Neuronal stem cell (in vitro differentiated cells): ENCODE measurements at places on chromosomes 11 and 22.

DNA sequence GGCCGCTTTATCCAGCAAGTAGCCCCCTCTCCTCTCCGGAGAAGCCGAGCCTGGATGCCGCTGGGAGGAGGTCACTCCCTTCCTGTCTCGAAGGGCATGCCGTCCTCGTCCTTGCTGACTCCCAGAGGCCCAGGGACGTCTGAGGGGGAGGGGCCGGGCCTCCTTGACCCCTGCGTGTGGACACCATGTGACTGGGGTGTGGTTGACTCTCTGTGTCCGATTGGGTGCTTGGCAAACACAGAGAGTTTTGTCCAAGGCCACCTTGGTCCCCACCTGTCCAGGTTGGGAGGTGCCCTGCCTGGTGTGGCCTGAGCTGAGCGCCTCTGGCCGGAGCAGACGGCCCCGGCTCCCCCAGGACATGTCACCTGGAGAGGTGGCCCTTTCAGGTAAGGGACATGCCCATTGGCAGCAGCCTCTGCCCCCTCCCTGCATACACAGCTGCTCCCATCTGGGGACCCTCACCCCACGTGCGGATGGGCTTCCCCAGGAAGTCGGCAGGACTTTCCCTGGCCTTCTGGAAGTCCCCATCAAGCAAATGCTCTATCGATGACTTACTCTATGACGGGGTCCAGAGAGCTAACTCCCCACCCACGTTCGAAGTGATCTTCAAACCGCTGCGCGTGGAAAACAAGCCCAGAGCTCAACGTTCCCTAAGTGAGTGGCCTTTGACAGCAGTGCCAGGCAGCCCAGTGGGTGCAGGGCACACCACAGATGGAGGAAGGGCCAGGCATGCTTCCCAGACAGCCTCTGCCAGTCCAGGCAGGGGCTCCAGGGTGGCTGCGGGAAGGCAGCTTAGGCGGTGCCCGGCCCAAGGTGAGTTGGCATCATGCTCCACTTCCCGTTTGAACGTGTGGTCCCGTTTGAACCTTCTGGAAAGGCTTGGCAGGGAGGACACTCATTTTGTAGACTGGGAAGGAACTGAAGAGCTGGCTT lies at the start of gene SMIM38:
TSS of gene SMIM38 (plus strand) at position 634 of the 933 bp plus-strand sequence. CDS start 1,912 bp downstream, outside the sequence.
- DNase-seq, result no peak

- no peak for DNase-seq
Observed at GRCh38 chr11:1453611-1454034, 33.0 kb downstream of the MOB2 start.

DNA sequence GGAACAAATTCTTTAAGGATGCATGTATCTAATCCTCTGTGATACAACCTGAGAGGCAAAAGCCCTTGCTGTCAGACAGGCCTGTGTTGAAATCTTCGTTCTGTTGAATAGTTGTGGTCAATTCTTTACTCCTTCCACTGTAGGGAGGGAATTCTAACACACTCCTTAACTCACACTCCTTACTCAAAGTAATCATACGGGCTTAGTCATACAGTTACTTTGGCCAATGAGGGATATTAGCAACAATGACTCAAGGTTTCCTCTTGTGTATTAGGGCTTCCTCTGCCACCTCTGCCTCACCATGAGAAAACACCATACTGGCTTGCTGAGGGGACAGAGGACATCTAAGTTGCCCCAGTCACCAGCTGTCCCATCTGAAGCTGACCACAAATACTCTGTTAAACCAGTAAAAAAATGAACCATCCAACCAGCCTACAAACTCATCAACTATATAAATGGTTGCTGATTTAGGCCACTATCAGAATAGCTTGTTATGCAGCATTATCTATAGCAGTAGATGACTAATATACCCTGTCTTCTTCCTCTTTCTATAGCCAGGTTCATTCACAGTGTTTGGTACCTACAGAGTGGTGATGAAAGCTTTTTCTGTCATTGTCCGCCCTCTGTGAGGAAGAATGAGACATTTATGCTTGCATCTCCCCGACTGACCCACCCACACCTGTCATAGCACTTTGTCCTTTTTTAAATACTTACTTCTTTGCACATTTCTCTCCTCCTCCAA lies 322.8 kb upstream of the SYN3 start:
- no peak for DNase-seq

DNA sequence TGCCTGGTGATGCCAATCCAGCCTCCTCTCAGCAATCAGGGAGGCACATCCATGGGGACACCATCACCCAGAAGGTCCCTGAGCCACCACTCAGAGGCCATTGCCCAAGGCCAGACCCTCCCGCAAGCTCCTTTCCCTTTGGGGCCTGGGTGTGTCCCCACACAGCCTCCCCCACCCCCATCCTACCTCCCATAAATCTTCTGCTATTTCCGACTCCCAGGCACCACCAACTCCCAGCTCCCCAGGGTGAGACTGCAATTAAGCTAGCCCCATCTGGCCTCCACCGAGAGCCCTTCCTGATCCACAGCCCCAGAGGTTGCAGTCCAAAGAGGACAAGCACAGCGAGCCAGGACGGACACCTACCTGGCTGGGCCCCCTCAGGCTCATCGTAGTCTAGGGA lies 6.3 kb downstream of the ARHGAP1 start:
- no peak for DNase-seq

GRCh38 chr11:113314389-113315301 lies at the start of gene TTC12:
TSS of gene TTC12 (plus strand) at chr11:113314583. CDS start at chr11:113316258, 1,675 bp downstream.
- DNase-seq, result peak; percentile 88

GRCh38 chr22:19523240-19524169 lies 705 bp downstream of the CLDN5 start:
- DNase-seq, result peak; percentile 48

DNA sequence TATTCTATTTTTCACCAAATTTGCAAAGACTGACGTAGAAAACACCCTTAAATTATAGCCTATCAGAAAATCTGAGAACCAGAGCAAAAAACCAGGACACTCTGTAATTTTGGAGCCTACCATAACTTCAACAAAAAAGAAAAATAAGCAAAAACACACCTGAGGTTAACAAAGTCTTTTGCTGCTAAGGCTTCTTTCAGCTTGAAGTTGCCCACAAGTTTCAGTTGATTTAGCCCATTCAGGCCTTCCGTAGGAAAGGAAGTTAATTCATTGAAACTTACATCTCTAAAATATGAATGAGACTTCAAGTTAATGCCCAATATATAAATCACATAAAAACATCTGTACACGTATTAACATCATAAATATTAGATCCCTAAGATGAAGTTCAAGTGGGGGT lies 10.4 kb upstream of the CCDC34 start:
- DNase-seq, result no peak

- peak; percentile 79 for DNase-seq
Observed at GRCh38 chr11:76208438-76209374, 2.4 kb upstream of the WNT11 start.

- DNase-seq, result no peak
Observed at GRCh38 chr11:88827018-88827676, 238.6 kb downstream of the GRM5 start.

- no peak for DNase-seq
Observed at GRCh38 chr11:94539420-94539819, 4.3 kb upstream of the FUT4 start.

- peak; percentile 11 for DNase-seq
Observed at GRCh38 chr11:99614352-99614751, 593.6 kb downstream of the CNTN5 start.

GRCh38 chr11:541433-541885 lies 4.1 kb downstream of the LRRC56 start:
- DNase-seq, result no peak

DNA sequence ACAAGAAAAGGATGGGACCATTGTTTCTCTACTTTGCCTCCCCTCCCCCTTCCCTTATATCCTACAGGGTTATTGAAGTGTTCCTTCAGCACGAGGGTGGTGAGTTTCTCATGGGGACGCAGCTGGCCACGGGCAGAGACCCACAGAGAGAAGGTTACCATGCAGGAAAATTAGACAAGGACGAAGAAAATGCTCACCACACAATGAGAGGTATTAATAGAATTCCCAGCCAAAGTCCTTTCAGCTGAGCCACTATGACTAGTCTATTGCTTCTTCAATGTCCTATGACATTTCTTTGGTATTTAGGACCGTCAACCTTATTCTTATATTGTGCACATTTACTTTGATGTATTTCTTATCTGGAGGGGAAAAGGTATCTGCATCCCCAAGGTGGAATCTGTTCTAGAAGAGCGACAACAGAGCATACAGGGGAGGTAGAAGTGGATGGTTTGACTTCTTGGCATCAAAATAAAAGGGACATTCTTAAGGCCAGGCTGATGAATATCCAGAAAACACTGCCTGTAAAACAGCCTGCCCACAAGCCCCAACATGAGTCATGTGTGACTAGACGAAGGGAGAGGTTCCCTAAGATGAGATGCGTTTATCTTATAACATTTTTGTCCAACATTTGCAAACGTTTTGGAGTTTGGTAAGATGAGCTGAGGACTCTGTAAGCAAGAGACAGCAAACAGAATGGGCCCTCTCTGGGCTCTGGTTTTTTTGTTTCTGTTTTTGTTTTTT lies 209.8 kb upstream of the NARS2 start:
- no peak for DNase-seq
